Lung microvascular endothelial cell (primary cell): ENCODE measurements at places on chromosomes 5 and 9. TPM values are rescaled to one million over a fixed set of nuclear protein-coding genes. Genes with fewer than 3 reads are reported as not detected.

The MUSK gene
- total RNA-seq, result not detected in 2 replicates

The ZNF879 gene
- total RNA-seq, result 3.3 and 5.2 TPM in 2 replicates

The ANXA2R gene
- 6.5 and 7.2 TPM in 2 replicates for total RNA-seq

The TCF7 gene
- total RNA-seq, result under 0.01 and 0.22 TPM in 2 replicates

The BHMT gene
- not detected in 2 replicates for total RNA-seq

- DNase-seq, result peak; percentile 58
These were observed 296 bp downstream of the ZSWIM6 start for GRCh38 chr5:61332358-61332749.

DNA sequence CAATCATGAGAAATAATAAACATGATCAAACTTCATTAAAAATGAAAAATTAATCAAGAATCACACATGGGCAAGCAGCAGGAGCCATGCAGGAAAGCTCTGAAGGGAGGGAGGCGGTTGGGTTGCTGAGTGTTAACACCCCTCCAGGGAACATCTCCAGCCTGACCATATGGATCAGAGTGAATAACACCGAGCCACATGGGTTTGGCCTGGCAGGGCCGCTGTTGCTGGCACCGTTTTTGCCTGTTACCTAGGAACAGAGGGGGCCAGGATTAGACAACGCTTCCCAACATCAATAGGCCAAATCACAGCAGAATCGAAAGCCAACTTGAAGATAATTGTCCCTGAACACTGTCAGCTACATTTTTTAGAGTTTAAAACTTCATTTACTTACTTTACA, 160.2 kb downstream of the DENND1A start:
- DNase-seq, result peak; percentile 12

GRCh38 chr5:57953792-57954191, 471.2 kb upstream of the ACTBL2 start:
- DNase-seq, result no peak

GRCh38 chr5:154368041-154368800, 77.6 kb upstream of the SAP30L start:
- DNase-seq, result peak; percentile 82
